ENCODE measurements at places on chromosomes 7 and 10.

- DNase-seq, result no peak
Measured at GRCh38 chr10:35641676-35642034, 441 bp downstream of the FZD8 start.

DNA sequence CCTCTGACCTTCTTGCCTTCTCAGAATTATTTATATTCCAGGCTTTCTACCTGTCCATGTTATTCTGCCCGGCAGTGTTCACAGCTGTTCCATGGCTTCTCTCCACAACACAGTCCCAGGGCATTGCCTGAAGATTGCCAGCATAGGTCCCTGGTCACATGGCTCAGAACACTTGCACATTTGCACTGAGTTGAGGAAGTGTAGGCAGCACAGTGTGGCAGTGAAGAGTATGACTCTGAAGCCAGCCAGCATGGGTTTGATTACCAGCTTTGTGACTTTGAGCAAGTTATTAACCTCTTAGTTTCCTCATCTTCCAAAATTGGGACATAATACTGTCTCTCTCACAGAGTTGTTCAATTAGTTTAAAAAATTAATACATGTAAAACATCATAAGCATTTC is 73.2 kb upstream of the NEUROD6 start:
- DNase-seq, result no peak

GRCh38 chr7:22214000-22214399 is 143.0 kb downstream of the RAPGEF5 start:
- no peak for DNase-seq

DNA sequence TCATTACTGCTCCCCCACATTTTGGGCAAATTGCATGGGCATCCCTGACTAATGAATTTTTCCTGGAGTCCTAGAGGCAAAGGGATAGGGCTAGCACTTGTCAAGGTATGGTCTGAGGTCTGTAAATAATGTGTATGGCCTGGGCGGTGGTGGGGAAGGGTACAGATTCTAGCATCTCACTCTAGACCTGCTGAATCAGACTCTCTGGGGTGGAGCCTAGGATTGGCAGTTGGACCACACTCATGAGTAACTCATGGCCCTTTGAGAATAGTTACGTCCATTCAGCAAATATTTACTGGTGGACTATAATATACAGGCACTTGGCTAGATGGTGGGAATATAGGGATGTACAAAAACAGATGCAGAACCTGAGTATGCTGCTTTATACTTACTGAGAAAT is 118.0 kb downstream of the CELF2 start:
- DNase-seq, result no peak

- no peak for DNase-seq
Measured at GRCh38 chr7:155483868-155484325, 26.0 kb downstream of the EN2 start.

- DNase-seq, result no peak
Measured at GRCh38 chr10:4947635-4948596, 15.3 kb upstream of the AKR1C1 start.

DNA sequence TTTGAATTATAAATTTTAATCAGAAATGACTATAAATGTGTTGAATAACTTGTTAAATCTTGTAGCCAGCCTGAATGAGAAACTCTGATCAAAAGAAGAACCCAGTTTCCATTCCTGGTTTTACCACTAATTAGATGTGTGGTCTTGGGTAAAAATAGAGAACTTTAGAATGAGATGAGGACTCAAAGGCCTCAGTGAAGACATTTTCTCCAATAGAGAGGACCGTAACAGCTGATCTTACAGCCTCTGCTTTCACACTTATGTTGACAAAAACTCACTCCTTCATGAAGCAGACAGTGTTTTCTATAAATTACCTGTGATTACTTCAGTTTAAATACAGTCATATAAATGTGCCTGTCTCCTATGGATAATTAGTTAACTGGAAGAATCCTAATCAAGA is 200.1 kb upstream of the MEOX2 start:
- DNase-seq, result no peak

- no peak for DNase-seq
Measured at GRCh38 chr10:83667594-83667993, 471.7 kb upstream of the GHITM start.

- DNase-seq, result no peak
Measured at GRCh38 chr10:4770801-4771553, 55.0 kb upstream of the AKR1E2 start.

GRCh38 chr7:22787951-22788350 is 34.7 kb downstream of the TOMM7 start:
- DNase-seq, result no peak

- DNase-seq, result no peak
Measured at GRCh38 chr7:52695973-52696595, 339.3 kb upstream of the POM121L12 start.

- DNase-seq, result no peak
Measured at GRCh38 chr7:148142660-148143248, 447.8 kb upstream of the C7orf33 start.

GRCh38 chr7:31457551-31457950 is 56.3 kb upstream of the ITPRID1 start:
- no peak for DNase-seq

- no peak for DNase-seq
Measured at GRCh38 chr10:50470345-50470744, 153.4 kb downstream of the SGMS1 start.

Measured in CMK (cell line).